ENCODE measurements at places on chromosomes 1 and 21.
A peak's percentile ranks its signal among the peaks of the same experiment; 100 is the strongest.

GRCh38 chr1:37477198-37477931 lies 3.0 kb downstream of the ZC3H12A start:
- peak; percentile 84 for DNase-seq

- DNase-seq: no peak
Measured at GRCh38 chr1:199307496-199308264, 668.8 kb downstream of the PTPRC start.

GRCh38 chr1:188237573-188238348 lies 1409.0 kb downstream of the PLA2G4A start:
- DNase-seq: no peak

- DNase-seq: no peak
Measured at GRCh38 chr1:111513410-111514020, 10.1 kb upstream of the ADORA3 start.

- no peak for DNase-seq
Measured at GRCh38 chr1:16996845-16997244, 14.9 kb downstream of the ATP13A2 start.

DNA sequence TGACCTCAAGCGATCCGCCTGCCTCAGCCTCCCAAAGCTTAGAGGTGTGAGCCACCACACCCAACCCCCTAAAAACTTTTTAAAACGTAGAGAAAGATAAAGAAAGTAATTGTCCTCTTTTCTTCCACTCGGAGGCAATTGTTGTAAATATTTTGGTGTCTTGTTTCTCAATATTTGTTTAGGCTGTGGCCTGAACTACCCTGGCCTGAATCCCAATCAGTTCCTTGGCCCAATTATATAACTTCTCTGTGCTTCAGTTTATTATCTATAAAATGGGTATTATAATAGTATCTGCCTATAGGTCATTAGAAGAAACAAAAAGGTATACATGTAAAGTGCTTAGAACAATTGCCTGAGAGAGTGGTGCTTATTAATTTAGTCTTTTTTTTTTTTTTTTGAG lies 1.8 kb upstream of the ATP5PO start:
- DNase-seq: no peak

DNA sequence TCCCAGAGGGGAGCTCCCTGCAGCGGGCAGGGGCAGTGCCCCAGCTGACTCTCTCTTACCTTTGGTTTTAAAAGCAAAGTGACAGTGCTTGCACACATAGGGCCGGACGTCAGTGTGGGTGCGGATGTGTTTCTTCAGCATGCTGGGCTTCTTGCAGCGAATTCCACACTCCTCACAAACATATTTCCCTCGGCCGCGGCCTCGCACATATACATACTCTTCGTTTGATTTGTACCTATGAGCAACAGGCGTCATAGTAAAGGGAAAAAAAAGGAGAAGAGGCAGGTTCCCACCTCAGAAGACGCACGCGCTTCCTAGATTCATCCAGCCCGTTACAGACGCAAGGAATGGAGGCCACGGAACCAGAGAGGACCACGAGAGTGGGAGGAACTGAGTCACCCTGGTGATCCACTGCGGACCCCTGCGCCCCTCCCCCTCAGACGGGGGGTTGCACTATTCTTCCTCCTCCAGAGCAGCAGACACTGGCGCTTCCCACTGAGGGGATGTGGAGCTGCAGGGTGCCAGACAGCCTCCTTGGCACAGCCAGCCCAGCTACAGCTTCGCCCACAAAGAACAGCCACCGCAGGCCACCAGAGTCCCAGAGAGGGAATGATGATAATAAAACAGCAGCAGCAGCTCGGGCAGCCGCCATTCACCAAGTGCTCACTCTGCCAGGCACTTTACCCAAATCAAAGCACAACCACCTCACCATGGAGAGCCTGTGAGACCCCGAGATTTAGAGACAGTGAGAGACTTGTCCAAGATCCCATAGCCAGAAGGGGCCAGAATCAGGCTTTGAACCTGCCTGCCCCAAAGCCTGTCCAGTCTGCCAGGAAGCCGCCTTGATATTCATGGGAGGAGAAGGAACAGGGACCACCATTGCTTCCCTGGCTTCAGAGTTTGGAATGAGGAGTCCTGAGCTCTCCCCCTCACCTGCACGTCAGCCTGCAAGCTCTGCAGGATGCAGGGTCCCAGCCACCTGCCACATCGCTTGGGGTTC lies 40.5 kb upstream of the EDN2 start:
- DNase-seq: no peak

DNA sequence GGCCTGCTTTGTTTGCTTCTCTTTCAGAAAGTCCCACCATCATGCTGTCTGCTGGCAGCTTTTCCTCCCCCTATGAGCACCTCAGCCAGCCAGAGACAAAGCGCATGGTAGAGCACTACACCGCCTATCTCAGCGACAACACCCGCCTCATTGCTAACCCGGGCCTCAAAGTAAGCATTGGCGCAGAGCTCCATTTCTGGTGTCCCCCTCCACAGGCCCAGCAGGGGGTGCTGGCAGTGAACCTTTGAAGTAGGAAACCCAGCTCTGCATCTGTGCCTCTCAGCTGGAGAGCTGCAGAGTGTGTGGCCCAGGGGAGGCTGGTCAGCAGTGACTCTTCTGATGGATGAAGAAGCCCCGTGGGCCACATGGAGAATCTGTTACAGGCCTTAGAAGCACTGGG lies 81.2 kb upstream of the RAVER2 start:
- DNase-seq: no peak

DNA sequence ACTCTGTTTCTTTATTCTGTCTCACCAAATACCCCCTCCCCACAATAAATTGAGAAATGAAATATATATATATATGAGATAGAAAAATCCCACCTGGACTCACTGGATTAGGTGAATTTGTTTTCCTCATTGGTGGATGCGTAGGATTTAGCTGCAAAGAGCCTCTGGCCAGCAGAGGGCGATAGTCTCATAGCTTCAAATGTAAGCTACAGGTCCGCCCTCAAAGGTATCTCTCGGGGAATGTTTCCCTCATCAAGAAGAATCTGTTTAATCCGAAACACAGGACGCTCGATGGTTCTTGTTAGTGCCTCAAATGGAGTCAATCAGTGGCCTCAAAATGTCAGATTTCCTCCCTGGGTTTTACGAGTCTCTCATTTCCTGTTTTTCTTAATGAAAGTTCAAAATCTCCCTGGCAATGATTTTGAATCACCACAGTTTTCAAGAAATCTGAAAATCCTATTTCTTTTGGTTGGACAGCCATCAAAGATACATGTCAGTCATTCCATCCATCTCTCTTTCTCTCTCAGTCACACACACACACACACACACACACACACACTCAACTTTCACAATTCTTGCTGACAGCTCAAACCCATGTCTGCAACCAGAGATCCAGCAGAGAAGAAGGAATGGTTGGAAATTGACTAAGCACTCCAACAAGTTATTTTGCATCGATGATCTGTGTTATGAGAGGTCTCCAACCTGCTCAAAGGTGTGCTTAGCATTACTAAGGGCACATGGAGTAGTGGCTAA lies 13.9 kb upstream of the CAMK1G start:
- DNase-seq: peak; percentile 54

DNA sequence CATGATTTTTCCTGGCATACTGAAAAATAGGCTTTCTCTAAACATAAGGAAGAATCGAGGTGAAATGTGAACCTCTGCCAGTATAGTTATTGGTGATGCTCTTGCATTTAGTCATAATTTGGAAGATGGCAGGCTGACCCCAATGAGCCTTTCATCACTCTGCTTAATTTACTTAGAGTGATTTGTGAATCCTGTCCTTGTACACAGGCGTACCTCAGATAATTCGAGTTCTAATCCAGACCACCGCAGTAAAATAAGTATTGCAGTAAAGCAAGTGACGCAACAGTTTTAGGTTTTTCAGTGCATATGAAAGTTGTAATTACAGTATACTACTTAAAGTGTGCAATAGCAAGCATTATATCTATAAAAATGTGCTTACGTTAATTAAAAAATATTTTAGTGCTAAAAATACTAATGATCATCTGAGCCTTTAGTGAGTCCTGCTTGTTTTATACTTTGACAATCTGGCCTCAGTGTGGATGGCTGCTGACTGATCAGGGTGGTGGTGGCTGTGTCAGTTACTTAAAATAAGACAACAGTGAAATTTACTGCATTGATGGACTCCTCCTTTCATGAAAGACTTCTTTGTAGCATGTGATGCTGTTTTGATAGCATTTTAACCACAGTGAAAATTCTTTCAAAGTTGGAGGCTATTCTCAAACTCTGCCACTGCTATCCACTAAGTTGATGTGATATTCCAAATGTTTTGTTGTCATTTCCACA lies 1.7 kb downstream of the PKNOX1 start:
- no peak for DNase-seq

DNA sequence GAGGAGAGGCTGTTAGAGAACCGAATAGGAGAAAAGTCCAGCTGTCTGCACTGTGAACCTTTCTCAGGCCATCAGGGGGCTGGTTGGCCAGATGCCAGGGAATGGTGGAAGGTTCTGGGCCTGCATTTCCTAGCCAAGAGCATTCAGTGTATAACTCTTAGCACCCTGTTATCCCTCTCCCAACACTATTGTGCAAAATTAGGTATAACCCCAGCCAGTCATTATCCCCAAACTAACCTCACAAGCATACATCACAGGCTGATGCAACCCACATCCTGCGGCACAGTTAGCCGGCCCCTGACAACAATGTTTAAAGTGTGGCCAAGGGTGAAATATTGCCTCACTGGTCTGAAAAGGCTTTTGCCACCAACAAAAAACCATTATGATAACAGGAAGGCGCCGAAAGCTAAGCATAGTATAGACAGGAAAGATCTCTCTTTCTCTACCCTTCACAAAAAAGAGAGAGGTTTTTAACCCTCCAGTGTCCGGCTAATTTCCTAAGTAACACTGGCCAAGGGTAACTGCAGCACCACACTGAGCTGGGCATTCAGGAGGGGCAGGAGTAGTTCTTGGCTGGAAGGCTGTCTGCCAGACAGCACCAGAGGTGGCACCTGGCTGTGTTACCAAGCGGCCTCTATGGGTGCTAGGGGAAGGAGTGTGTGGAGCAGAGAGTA lies 77.3 kb upstream of the BCAR3 start:
- DNase-seq: no peak

DNA sequence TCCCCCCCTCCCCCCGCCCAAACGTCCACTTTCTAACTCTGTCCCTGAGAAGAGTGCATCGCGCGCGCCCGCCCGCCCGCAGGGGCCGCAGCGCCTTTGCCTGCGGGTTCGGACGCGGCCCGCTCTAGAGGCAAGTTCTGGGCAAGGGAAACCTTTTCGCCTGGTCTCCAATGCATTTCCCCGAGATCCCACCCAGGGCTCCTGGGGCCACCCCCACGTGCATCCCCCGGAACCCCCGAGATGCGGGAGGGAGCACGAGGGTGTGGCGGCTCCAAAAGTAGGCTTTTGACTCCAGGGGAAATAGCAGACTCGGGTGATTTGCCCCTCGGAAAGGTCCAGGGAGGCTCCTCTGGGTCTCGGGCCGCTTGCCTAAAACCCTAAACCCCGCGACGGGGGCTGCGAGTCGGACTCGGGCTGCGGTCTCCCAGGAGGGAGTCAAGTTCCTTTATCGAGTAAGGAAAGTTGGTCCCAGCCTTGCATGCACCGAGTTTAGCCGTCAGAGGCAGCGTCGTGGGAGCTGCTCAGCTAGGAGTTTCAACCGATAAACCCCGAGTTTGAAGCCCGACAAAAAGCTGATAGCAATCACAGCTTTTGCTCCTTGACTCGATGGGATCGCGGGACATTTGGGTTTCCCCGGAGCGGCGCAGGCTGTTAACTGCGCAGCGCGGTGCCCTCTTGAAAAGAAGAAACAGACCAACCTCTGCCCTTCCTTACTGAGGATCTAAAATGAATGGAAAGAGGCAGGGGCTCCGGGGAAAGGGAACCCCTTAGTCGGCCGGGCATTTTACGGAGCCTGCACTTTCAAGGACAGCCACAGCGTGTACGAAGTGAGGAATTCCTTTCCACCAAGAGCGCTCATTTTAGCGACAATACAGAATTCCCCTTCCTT lies 158.1 kb downstream of the RUNX1 start:
- no peak for DNase-seq

GRCh38 chr1:147478521-147478920 lies 62.8 kb upstream of the BCL9 start:
- no peak for DNase-seq

GRCh38 chr1:235511470-235512240 lies 7.4 kb upstream of the B3GALNT2 start:
- DNase-seq: no peak

DNA sequence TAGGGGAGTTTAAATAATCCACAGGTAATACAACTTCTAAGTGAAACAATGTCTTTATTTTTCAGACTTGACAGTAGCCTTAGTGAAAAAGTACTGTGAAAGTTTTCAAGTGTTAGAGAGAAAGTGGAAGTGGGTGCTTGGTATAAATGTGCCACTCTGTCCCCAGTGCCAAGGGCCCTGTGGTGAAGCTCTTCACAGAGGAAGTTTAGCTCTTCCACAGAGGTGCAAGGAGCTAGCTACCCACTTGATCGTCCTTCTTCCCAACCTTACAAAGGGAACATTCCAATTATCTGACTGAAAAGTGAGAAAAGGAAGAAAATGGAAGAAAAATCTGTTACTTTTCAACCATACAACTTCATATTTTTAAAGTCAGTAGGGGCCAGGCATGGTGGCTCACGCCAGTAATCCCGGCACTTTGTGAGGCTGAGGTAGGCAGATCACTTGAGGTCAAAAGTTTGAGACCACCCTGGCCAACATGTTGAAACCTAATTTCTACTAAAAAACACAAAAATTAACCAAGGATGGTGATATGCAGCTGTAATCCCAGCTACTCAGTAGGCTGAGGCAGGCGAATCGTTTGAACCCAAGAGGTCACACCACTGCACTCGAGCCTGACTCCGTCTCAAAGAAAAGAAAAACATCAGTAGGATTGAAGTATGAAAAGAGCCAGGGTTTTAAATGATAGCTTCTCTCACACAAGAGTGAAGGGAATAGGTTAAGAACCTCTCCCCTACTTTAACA lies 41.0 kb upstream of the PTPRC start:
- no peak for DNase-seq

DNA sequence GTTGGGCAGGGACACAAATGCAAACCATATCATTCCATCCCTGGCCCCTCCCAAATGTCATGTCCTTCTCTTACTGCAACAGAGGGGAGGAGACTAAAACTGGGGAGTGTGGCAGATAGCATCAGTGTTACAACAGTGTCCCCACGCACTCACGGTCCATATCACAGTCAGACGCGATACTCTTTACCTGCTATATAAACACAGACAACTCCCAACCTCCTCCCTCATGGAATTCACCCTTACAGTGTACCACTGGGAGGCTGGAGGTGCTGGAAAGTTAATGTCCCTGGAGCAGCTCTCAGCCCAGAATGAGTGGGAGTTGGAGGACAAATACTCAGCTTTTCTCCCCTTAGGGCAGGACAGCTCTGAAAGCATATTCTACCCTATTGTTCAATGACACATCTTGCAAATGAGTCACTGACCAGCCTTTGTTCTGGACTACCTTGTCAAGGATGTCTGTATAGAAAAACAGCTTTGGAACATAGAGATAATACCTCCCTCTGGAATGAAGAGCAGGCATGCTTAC lies 445.9 kb downstream of the SETD4 start:
- DNase-seq: no peak

DNA sequence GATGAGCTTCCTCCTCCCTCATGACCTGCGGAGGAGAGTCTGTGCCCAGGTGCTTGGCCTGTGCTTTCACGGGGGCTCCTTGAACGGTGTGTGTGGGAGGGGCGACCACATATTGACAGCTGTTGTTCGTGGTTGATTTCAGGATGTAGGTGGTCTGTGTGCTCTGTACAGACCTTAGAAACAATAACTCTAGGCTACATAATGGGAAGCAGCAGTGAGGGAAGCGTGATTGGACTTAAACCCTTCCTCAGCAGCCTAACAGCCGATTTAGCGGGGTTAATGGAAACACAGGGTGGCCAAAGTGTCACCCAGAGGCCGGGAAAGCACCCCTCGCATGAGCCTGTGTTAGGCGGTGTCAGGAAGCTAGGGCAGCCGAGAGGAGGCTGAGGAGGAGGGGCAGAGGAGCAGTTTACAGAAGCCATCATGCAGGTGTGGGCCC lies 56.0 kb downstream of the TBCE start:
- DNase-seq: peak; percentile 7

Measured in activated gamma-delta T cell treated with anti-CD3 and anti-CD28 coated beads, Interleukin-2, amount 50 U/mL, for 16 hours (primary cell).